ENCODE measurements at places on chromosomes 7 and 10.

DNA sequence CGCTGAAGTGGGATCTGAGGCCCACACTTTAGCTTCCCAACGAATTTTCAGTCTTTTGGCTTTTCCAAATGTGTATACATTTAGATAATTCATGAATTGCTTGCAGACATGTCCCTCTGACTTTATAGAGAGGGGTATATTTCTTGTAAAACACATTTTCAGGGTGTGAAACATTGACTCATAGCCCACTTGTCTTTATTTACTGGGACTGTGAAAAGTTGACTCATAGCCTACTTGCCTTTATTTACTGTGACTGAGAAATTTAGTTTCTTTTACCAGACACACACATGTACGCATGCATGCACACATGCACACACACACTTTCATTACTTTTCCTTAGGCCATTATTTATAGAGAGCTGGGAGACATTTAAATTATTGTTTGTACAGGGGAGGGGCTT, 79.1 kb downstream of the VTI1A start:
- no peak for DNase-seq

DNA sequence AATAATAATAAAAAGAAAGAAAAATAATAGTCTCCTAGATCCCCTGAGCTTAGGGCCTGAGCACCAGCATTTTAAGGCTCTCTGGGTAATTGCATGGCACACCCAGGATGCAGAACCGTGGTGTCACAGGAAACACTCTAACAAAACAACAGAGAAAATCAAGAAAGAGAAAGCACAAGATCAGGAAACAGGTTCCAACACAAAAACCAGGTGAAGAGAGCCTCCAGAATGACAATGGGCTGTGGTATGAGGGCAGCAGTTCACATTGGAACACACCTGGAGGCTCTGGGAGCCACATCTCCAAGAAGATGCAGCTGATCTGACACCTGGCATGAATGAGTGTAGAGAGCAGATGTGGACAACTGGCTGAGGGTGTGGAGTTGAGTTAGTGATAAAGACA, 7.1 kb downstream of the MMRN2 start:
- DNase-seq, result peak; percentile 25

- no peak for DNase-seq
Measured at GRCh38 chr10:24382045-24382444, 173.1 kb downstream of the KIAA1217 start.

DNA sequence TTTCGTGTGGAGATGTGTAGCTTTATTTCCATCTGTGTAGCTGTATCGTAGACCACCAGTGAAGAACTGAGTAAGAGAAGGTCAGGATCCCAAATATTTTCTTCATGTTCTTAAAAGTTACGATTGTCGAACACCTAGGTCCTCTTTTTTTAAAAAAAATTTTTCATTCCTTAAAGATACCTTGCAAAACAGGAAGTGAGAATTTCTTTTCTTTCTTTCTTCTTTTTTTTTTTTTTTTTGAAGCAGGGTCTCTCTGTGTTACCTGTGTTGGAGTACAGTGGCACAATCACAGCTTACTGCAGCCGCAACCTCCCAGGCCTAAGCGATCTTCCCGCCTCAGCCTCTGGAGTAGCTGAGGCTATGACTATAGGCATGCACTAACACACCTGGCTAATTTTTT, 60.8 kb downstream of the PHTF2 start:
- no peak for DNase-seq

DNA sequence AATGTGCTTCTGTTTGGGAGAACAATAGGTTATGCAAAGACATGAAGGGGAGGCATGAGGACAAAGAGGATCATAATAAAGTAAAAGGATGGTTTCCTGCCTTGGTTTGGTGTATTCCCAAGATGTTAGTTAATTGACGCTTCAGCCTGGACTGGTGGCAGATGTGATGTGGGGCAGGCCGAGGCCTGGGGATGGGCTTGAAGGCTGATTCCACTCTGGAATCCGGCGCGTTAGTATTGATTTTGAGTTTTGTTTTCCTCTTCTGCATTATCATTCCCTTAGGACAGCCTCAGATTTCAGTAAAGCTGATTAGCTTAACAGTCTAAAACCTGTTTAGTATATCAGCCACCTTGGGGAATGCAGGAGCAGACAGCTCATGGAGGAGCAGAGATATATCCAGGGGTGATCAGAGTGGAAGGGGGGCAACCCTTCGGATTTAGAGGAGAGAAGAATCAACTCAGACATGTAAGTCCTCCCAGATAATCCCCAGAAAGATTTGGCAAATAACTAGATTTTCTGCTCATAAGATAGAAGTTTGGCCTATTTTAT, 159.8 kb upstream of the MTPN start:
- no peak for DNase-seq

DNA sequence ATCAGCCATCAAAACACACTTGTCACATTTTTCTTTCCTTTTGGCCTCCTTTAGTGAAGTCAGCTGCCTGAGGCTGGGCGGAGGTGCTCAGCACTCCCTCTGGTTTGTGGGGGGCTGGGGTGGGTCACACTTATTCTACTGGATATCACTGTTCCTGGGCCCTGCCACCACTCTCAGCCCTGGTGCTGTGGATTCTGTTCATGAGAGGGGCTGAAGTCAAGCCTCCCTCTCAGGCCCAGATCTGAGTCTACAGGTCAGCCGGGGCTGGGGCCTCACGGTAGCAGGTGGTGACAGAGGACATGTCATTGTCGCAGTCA, 180.8 kb upstream of the TNS3 start:
- DNase-seq, result no peak

GRCh38 chr10:47456794-47457527, 27.0 kb downstream of the ANXA8 start:
- no peak for DNase-seq

DNA sequence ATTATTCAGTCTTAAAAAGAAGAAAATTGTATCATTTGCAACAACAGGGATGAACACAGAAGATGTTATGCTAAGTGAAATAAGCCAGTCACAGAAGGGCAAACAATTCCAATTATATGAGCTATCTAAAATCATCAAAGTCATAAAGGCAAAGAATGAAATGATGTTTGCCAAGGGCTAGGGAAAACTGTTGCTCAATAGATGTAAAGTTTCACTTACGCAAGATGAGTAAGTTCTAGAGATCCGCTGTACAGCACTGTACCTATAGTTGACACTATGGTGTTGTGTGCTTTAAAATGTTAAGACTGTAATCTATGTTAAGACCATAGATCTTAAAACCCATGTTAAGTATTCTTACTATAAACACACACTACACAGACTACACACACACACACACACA, 904.6 kb upstream of the LRRN3 start:
- DNase-seq, result no peak

DNA sequence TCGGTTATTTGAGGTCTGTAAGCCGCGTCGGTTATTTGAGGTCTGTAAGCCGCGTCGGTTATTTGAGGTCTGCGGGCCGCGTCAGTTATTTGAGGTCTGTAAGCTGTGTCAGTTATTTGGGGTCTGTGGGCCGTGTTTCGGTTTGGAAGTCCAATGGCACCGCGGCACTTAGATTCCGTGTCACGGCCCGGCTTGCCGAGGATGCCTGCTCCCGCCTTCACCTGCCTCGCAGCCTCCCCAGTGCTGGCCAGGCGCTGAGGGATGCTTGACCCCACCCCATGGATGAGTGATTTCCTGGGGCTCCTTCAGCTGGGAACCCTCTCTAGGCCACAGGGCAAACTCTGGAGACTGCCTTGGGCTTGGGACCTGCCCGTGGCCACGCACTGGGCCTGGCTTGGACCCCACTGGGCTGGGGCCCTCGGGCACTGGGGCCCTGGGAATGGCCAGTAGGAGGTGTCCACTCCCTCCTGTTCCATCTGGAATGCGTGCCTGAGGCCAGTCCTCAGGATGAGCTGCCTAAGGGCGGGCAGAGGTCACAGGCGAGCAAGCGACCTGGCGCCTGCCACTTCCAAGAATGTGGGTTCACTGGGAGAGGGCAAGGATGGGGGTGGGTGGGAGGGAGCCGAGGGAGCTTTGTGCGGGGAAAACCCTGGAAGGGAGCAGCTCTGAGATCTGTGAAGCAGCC, 25.6 kb downstream of the ADGRA1 start:
- DNase-seq, result no peak

- DNase-seq, result no peak
Measured at GRCh38 chr10:11184093-11184492, 166.4 kb downstream of the CELF2 start.

GRCh38 chr10:4532976-4533375, 293.0 kb upstream of the AKR1E2 start:
- DNase-seq, result no peak

GRCh38 chr10:11898033-11898371, 74.8 kb downstream of the PROSER2 start:
- DNase-seq, result no peak

DNA sequence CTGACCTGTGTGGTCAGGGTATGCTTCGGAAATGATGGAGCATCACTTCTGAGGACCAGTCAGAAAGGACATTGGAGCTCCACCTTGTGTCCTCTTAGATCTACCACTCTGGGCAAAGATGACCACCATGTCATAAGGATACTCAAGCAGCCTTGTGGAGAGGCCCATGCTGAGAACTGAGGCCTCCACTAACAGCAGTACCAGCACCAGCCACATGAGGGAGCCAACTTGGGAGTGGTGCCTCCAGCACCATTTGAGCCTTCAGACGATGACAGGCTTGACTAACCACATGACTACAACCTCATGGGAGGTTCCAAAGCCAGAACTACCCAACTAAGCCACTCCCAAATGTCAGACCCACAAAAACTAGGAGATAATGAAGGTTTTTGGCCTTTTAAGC, 116.0 kb downstream of the NPTX2 start:
- peak; percentile 56 for DNase-seq

DNA sequence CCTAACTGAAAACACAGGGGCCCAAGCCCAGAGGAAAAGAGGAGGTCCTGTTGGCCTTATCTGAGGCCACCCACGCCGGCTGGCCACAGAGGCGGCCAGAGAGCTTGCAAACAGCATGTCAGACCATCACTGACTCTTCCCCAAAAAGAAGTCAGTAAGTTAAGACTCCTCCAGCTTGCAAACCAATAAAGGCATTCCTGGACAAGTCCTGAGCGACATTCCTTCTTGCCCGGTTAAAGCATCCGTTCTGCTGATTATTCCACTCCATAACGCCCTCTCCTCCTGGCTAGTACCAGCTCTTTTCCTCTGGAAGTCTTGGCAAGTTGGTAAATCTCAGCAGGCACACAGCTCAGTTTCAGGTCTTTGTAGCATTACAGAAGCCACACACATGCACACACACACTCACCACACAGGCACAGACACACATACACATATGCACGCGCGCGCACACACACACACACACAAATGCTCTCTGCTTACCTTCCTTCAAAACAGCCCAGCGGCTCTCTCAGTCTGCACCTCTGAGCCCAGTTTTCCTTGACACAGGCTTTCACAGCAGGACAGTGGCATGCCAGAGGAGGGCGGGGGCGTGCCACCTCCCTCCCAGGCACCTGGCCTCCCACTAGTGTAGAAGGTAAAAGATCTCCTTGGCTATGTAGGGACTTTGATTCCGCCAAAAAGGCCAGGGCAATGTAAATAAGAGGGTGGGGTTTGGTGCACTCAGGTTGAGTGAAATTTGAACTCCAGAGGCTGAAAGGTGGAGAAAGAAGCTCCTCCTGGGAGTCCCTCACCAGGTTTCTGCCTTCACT, 201.4 kb downstream of the TNS3 start:
- DNase-seq, result no peak
